ENCODE measurements at places on chromosomes 7 and 10. TPM values are rescaled to one million over a fixed set of nuclear protein-coding genes. Genes with fewer than 3 reads are reported as not detected.

Gene PRKAR1B
- polyA plus RNA-seq, result 10.2 TPM

Gene CLDN4
- polyA plus RNA-seq, result 98.3 TPM

Gene LRRC17
- polyA plus RNA-seq, result 1.2 TPM

Gene DKK1
- 2.1 TPM for polyA plus RNA-seq

Gene MMP21
- polyA plus RNA-seq, result not detected

Gene TRIM50
- polyA plus RNA-seq, result 13.8 TPM

Gene ASB15
- not detected for polyA plus RNA-seq

Gene ITGA8
- polyA plus RNA-seq, result 2.6 TPM

Gene CYP3A5
- 9.8 TPM for polyA plus RNA-seq

Gene HNRNPF
- 103 TPM for polyA plus RNA-seq

Gene FRMD4A
- 16.6 TPM for polyA plus RNA-seq

Gene AMPH
- polyA plus RNA-seq, result 1.2 TPM

Gene C10orf53
- not detected for polyA plus RNA-seq
